Midbrain (tissue), 1 donor: ENCODE measurements at places on chromosomes 3 and 15.

- DNase-seq, result no peak
Measured at GRCh38 chr3:144477593-144477992, 506.0 kb downstream of the DIPK2A start.

- no peak for DNase-seq
Measured at GRCh38 chr3:8458238-8458661, 43.4 kb upstream of the LMCD1 start.

GRCh38 chr3:42541079-42541478 lies 38.6 kb downstream of the VIPR1 start:
- no peak for DNase-seq

- DNase-seq, result no peak
Measured at GRCh38 chr3:38362825-38363224, 16.2 kb downstream of the XYLB start.

DNA sequence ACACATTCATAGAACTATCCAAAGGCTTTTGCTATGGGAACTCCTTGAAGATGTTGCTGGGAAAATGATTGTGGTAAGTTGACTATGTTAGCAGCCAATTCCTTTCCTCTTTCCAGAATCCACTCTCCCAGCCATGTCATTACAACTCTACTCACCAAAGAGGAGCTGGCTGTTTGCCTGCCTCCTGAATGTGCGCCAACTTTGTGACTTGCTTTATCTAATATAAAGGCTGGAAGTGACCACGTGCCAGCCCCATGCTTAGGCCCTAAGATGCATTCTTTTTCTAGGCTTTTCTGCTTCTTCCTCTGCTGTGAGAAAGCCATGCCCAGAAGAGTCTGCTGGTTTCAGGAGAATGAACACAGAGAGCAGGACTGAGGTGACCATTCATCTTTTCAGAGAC lies 182.2 kb downstream of the GABRB3 start:
- no peak for DNase-seq

DNA sequence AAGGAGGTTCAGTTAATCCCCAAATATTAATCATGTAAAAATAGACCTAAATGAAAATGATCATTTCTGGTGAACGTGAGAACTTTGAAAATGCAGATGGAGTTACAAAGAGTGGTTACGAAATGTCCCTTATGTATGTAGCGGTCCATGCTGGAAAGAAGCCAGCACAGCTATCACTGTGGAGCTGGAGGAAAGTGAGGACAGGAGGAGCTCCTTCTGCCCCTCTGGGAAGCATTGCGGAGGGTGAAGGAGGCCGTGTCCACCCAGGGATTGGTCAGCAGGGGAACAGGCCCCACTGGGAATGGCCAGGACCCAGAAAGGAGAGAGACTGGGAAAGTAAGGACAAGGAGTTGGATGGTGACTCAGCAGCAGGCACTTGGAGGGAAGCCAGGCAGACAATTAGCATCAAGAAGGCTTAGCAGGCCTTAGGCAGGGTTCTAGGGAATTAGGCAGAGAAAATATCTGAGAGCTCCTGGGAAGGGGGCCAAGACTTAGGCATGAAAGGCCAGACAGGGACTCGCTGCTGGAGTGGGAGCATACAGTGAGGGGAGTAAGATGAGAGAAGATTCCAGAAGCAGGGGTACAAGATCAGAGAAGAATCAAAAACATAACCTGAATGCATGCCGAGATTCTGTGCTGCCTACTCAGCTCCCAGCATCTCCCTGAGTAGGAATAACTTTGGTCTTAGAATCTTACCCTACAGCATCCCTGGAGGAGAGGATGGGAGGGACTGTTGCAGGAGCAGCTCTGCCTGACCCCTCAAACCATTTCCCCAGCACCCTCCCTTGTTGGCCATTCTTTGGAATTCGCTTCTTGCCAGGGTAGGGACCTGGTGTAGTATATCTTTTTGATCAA lies 171.0 kb upstream of the UMPS start:
- peak; percentile 65 for DNase-seq

DNA sequence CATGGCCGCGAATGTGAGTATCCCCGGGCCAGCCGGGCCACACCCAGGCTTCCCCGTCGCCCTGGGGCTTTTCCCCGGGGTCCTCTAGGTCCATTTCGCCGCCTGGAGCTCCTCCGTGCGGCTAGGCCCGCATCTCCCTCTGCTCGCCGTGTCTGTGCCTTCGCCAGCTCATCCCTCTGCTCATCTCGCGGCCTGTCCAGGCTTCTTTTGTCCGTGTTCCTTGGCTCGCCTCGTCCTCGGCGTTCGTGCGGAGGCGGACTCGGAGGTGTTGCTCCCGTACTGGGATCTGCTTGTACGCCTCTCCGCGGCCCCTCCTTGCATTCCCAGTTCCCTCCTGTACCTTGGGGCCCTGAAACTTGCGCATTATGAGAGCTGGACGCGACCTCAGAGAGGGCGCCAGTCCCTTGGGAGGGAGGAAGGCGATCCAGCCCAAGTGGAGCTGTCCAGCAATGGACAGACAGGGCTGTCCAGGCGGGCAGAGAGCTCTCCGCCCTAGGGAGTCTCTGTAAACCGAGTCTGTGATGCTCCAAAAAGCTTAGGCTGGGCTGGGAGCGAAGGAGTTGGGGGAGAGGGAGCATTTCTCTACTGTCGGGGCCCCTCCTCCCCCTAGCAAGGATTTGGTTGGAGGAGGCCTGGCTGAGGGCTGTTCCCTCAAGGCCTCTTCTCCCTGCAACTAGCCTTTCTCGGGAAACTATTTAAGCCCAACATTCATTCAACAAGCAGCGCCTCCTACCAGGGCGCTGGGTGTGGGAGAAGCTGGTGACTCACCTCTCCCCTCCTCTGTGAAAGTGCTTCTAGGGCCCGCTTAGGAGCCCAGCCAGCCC lies 553 bp downstream of the TMEM43 start:
- no peak for DNase-seq

GRCh38 chr3:117809186-117810081 lies 1099.9 kb downstream of the TUSC7 start:
- no peak for DNase-seq

DNA sequence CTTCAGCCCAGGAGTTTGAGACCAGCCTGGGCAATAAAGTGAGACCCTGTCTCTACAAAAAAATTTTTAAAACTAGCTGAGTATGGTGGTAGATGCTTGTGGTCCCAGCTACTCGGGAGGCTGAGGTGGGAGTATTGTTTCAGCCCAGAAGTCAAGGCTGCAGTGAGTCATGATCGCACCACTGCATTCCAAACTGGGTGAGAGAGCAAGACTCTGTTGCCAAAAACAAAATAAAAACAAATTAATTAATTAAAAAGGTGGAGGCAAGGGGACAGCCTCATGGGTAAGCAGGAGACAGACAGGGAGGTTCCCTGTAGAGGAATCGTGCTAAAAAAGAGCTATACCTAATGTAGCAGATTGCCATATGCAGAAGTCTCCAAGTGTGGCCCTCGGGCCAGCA lies 12.6 kb downstream of the HAPLN3 start:
- no peak for DNase-seq

GRCh38 chr3:128804811-128805155 lies 74.6 kb upstream of the ACAD9 start:
- DNase-seq, result no peak

- no peak for DNase-seq
Measured at GRCh38 chr15:33132233-33132580, 62.3 kb downstream of the FMN1 start.

- DNase-seq, result no peak
Measured at GRCh38 chr3:26560081-26560480, 62.5 kb upstream of the LRRC3B start.

DNA sequence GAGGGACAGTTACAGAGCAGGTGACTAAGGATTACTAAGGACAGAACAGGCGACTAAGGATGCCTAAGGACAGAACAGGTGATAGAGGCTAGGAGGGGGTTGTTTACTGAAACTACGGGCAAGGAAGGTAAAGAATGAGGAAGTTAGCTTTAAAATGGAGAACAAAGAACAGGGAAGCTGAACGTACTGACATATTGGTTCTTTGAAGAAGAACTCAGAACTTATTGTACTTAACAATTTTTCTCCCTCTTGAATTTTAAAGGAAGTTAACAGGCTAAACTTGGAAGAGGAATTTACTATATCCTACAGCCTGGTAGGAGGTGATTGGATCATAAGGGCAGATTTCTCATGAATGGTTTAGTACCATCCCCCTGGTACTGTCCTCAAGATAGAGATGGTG lies 290.2 kb downstream of the SHQ1 start:
- no peak for DNase-seq

- DNase-seq, result no peak
Measured at GRCh38 chr3:132404276-132404675, 13.0 kb upstream of the DNAJC13 start.

- no peak for DNase-seq
Measured at GRCh38 chr3:45103753-45104714, 42.1 kb downstream of the CDCP1 start.

DNA sequence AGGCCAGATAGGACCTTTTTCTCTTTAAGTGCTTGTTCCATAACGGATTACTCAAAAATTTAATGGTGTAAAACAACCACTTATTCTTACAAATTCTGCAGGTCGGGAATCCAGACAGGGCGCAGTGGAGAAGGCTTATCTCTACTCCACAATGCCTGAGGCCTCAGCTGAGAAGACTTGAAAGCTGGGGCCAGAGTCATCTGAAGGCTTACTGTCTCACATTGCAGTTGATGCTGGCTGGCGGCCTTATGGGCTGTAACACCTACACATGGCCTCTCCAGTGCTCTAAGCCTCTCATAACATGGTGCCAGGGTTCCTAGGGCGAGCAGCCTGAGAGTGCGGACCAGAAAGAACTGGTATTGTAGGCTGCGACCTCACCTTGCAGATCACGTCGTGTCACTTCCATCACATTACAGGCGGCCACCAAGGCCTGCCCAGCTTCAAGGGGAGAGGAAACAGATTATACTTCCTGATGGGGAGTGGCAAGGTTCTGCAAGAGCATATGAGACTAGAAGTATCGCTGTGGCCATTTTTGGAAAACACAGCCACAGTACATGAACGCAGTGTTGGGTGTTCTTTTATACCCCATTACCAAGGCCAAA lies 32.4 kb downstream of the CMTM7 start:
- no peak for DNase-seq

- DNase-seq, result no peak
Measured at GRCh38 chr3:152672320-152672649, 162.6 kb upstream of the P2RY1 start.

- no peak for DNase-seq
Measured at GRCh38 chr15:62360332-62361097, 195.4 kb upstream of the C2CD4B start.

- DNase-seq, result no peak
Measured at GRCh38 chr3:127730171-127730570, 57.4 kb downstream of the ABTB1 start.

GRCh38 chr3:10286596-10287295 lies 6.0 kb downstream of the GHRL start:
- peak; percentile 68 for DNase-seq

GRCh38 chr3:184842433-184842832 lies 30.5 kb downstream of the VPS8 start:
- DNase-seq, result no peak

- DNase-seq, result no peak
Measured at GRCh38 chr3:44952689-44953088, 23.3 kb downstream of the ZDHHC3 start.

DNA sequence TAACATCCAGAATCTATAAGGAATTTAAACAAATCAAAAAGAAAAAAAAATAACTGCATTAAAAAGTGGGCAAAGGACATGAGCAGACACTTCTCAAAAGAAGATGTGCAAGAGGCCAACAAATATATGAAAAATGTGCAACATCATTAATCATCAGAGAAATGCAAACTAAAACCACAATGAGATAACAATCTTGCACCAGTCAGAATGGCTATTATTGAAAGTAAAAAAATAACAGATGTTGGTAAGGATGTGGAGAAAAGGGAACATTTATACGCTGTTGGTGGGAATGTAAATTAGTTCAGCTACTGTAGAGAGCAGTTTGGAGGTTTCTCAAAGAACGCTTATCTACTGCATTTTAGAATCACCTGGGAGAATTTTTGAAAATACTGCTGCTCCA lies 186.1 kb downstream of the OTOL1 start:
- no peak for DNase-seq

DNA sequence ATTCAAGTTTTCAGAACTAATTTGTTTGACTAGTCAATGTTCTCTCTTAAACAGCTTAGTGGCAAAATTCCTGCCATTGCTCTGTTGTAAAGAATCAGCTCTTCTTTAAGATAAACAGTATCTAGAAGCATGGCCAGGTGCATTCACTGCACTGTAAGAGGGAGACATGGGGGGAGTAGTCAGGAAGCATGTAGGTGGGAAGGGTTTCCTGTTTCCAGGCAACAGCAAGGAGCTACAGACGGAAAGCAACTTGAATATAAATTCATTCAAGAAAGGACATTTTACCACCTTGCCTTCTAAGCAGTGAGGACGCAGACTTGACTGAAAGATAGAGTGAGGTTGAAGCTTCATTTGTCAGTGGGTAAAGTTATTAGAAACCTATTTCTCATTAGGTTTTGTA lies 55.3 kb downstream of the BBX start:
- DNase-seq, result no peak

GRCh38 chr3:16810593-16811367 lies 74.0 kb upstream of the PLCL2 start:
- no peak for DNase-seq

DNA sequence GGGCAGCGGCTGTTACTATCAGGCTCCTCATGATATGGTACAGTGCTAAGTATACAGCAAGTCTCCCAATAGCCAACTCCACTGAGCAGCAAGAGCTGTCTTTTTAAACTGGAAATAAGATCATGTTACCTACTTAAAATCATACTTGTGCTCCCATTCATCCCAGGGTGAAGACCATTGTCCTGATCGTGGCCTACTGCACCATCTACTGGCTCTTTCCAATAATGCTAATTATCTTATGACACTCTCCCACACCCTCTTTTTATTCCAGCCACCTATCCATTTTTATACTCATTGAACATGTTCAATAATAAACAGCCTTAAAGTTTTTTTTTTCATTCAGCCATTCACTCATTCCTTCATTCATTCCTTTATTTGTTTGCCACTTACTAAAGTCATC lies 117.7 kb downstream of the GBE1 start:
- DNase-seq, result peak; percentile 9

- no peak for DNase-seq
Measured at GRCh38 chr3:87797872-87798566, 260.8 kb downstream of the CGGBP1 start.

- DNase-seq, result no peak
Measured at GRCh38 chr3:124832782-124833709, 54.1 kb downstream of the ITGB5 start.

- no peak for DNase-seq
Measured at GRCh38 chr15:48940508-48940907, 23.2 kb downstream of the SHC4 start.
